ENCODE measurements at places on chromosomes 5 and 9. TPM values are rescaled to one million over a fixed set of nuclear protein-coding genes. Genes with fewer than 3 reads are reported as not detected.

The PCDHA12 gene
- 10.7 TPM for total RNA-seq

The IFNA1 gene
- not detected for total RNA-seq

The DBH gene
- total RNA-seq = not detected

The CORO2A gene
- total RNA-seq = 0.68 TPM

The ZNF622 gene
- 31.3 TPM for total RNA-seq

The FOXD4 gene
- total RNA-seq = not detected

The PCDHGA9 gene
- total RNA-seq = 6.6 TPM

The SH3GL2 gene
- not detected for total RNA-seq

DNA sequence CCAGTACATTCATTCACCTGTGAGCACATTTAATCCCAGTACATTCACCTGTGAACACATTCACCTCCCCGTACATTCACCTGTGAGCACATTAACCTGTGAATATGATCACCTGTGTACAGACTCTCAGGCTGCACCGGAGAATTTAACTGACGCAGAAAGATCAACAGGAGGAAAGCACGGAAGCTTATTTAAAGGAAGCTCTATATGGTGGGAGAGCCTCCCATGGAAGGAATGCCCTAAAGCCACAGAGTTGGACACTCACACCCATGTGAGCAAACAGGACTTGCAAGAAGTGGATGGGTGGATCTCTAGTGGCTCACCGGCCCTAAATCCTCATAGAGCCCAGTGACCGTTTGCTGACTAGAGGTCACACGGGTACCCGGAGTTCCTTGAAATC is 38.2 kb downstream of the TRIP13 start:
- no peaks in the 10 kb centered on the region for H3K4me1 ChIP-seq
- no peak overlapping the region for H3K4me3 ChIP-seq
- H3K27me3 ChIP-seq = peaks cover 2% of the 10 kb centered on the region
- no peak overlapping the region for H3K27ac ChIP-seq

DNA sequence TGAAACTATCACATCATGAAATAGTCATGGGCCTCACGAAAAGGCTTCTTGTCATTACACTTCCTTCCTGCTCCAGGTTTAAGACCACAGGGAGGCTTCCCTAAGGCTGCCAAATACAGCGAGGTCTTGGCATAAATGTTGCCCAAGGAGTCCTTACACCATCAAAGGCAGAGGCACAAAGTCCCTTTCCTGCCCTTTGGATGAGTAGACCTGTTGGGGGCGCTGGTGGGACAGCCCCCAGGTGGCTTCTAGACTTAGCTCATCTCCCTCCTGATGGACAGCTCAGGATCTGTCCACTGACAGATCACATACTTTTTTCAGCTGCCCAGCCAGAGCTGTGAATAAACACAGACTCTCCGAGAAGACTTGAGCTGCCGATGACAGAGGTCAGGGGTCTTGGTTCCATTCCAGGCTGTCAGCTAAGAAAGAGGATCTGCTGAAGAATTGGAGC is 15.5 kb upstream of the MEGF9 start:
- no peaks in the 10 kb centered on the region for H3K36me3 ChIP-seq
- H3K4me1 ChIP-seq = no peaks in the 10 kb centered on the region
- H3K27ac ChIP-seq = no peak overlapping the region
- H3K27me3 ChIP-seq = no peaks in the 10 kb centered on the region
- no peak for DNase-seq
- H3K4me3 ChIP-seq = no peak overlapping the region

GRCh38 chr5:114314061-114314460 is 47.8 kb upstream of the KCNN2 start:
- H3K4me1 ChIP-seq = no peaks in the 10 kb centered on the region
- H3K36me3 ChIP-seq = no peaks in the 10 kb centered on the region
- no peak for DNase-seq
- H3K27ac ChIP-seq = no peak overlapping the region

DNA sequence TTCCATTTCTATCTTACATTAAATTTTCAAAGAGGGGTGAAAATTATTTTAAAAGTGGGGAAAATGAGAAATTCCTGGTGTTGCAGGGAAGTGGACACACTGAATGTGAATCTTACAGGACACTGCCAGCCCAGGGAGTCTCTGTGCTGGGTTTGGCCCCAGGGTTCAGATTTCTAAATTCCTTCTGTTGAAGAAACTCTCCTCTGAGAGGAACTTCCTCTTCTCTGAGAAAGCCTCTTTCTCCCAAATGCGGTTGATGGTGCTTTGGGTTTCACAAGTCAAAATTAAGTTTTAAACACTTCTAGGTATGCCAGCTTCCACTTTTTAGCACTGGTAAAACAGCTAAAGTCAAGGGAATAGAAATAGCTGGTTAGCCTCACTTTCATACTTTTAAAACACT is 317.9 kb upstream of the ITGA1 start:
- H3K4me3 ChIP-seq = no peak overlapping the region
- no peaks in the 10 kb centered on the region for H3K36me3 ChIP-seq
- H3K4me1 ChIP-seq = peaks cover 3% of the 10 kb centered on the region
- no peak overlapping the region for H3K27ac ChIP-seq

- no peak overlapping the region for H3K4me3 ChIP-seq
- DNase-seq = no peak
- H3K27ac ChIP-seq = no peak overlapping the region
- no peaks in the 10 kb centered on the region for H3K27me3 ChIP-seq
- H3K36me3 ChIP-seq = no peaks in the 10 kb centered on the region
- H3K4me1 ChIP-seq = no peaks in the 10 kb centered on the region
Measured at GRCh38 chr9:20082406-20082805, 293.6 kb upstream of the SLC24A2 start.

DNA sequence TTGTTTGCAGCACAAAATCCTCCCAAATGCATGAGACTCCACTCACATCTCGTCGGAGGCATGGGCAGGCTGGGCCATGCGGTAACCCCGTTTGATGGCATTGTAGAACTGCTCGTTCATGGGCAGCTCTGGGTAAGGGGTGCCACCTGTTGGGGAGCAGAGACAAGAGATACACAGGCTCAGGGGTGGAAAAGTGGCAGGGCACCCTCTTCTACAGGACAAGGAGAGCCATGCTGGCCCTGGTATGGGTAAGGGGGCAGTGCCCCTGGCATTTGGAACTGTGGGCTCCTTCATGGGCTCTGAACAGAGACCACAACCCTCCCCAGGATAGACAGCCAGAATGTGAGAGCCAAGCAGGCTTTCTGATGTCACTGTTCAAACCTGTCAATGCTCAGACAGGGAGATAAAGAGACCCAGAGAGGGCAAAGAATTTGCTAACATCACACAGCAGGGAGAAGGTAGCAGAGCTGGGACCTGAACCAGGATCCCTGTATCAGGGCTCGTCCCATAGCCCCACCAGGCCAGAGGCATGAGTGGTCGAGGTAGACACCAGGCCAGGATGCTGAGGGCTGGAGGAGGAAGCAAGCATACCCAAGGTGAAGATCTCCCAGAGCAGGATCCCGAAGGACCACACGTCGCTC is 33.2 kb upstream of the CSF1R start:
- H3K27me3 ChIP-seq = no peaks in the 10 kb centered on the region
- H3K27ac ChIP-seq = no peak overlapping the region
- no peak overlapping the region for H3K4me3 ChIP-seq
- DNase-seq = no peak
- peaks cover 7% of the 10 kb centered on the region for H3K36me3 ChIP-seq

DNA sequence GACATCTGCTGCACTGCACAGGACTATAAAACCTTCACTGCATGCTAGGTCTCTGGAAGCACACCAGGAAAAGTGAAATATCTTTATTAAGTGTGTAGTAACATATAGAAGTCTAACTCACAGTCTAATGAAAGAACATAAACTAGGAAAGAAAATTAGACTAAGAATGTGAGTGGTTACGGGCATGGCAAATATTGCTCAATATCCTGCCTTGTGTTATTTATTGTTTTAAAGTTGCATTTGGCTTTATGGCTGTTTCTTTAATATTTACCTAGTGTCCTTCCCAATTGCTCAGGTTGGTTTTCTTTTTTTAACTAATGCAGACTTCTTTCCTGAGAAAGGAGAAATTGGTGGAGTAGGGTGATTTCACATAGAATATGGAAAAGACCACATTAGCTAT is 342.4 kb downstream of the KIAA0825 start:
- H3K27ac ChIP-seq = no peak overlapping the region
- no peaks in the 10 kb centered on the region for H3K4me1 ChIP-seq
- H3K4me3 ChIP-seq = no peak overlapping the region
- no peaks in the 10 kb centered on the region for H3K27me3 ChIP-seq

DNA sequence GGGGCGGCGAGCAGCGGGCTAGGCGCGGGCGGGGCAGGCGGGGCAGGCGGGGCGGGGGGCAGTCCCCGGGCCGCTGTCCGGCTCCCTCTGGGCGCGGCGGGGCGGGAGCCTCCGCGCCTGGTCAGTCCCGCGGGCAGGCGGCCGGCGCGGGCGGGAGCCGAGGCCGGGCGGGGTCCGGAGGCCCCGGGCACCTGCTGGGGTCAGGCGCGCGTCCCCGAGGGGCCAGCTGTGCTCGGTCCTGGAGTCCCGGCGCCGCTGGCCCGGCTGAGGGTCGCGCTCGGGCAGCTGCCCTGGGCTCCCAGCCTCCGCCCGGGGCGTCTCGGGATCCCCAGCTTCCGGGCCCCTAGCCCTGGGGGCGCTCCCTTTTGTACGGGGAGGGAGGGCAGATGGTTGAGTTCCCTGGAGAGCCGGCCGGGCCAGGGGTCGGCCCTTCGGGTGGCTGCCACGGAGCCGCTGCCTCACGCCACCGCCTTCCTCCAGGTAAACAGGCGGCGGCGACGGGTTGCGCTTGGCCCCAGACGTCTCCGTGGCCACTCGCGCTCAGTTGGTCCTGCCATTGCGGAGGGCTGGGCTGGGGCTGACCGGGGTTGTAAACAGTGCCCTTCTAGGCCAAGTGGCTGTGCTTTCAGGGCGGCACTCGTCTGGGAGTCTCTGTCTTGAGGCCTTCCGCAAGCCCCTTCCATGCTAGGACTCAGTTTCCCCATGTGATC is 473 bp downstream of the ZBTB34 start:
- peak overlapping the region; percentile 96 for H3K4me3 ChIP-seq
- no peak for DNase-seq
- peaks cover 8% of the 10 kb centered on the region for H3K4me1 ChIP-seq
- H3K27me3 ChIP-seq = no peaks in the 10 kb centered on the region
- H3K27ac ChIP-seq = peak overlapping the region; percentile 78

- H3K4me3 ChIP-seq = no peak overlapping the region
- H3K36me3 ChIP-seq = no peaks in the 10 kb centered on the region
- no peak for DNase-seq
- H3K27ac ChIP-seq = no peak overlapping the region
Measured at GRCh38 chr9:80550181-80550580, 978.4 kb downstream of the TLE4 start.

GRCh38 chr9:108466304-108466703 is 389.5 kb downstream of the ACTL7B start:
- no peaks in the 10 kb centered on the region for H3K27me3 ChIP-seq
- no peaks in the 10 kb centered on the region for H3K4me1 ChIP-seq
- no peaks in the 10 kb centered on the region for H3K36me3 ChIP-seq
- H3K4me3 ChIP-seq = no peak overlapping the region
- DNase-seq = no peak

GRCh38 chr5:59143926-59144333 is 561.1 kb downstream of the RAB3C start:
- H3K4me1 ChIP-seq = no peaks in the 10 kb centered on the region
- no peaks in the 10 kb centered on the region for H3K27me3 ChIP-seq
- no peak for DNase-seq
- H3K36me3 ChIP-seq = no peaks in the 10 kb centered on the region

- no peaks in the 10 kb centered on the region for H3K36me3 ChIP-seq
- no peak overlapping the region for H3K4me3 ChIP-seq
- no peak overlapping the region for H3K27ac ChIP-seq
- DNase-seq = no peak
Measured at GRCh38 chr5:149745943-149746324, 15.8 kb downstream of the PPARGC1B start.

- peaks cover 6% of the 10 kb centered on the region for H3K4me1 ChIP-seq
- H3K36me3 ChIP-seq = no peaks in the 10 kb centered on the region
- DNase-seq = no peak
- no peak overlapping the region for H3K27ac ChIP-seq
- H3K27me3 ChIP-seq = peaks cover 100% of the 10 kb centered on the region
Measured at GRCh38 chr5:1887588-1888360, 5.0 kb upstream of the IRX4 start.

DNA sequence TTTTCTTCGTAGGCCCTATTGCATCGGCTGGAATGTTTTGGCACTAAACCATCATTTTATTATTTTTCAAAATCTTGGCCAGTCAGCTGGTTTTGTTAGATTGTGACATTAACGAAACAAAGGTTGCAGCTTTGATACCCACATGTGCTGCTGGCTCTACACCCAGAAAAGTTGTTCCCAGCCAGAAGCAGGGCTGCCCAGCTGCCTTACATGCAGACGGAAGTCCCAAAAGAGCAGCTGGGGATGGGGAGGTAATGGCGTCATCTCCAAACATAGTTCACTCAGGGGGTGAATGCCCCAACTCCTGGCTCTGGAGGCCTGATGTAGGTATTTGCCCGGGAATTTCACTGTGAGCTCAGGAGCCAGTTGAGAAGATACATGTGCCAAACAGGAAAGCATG is 23.3 kb downstream of the TMEM171 start:
- H3K4me1 ChIP-seq = no peaks in the 10 kb centered on the region
- H3K27ac ChIP-seq = no peak overlapping the region
- DNase-seq = no peak
- H3K27me3 ChIP-seq = no peaks in the 10 kb centered on the region
- H3K36me3 ChIP-seq = no peaks in the 10 kb centered on the region
- no peak overlapping the region for H3K4me3 ChIP-seq

- peaks cover 17% of the 10 kb centered on the region for H3K4me1 ChIP-seq
Measured at GRCh38 chr9:137406085-137406760, 16.7 kb downstream of the EXD3 start.

All from A673 (cell line).